Activated CD4-positive, alpha-beta T cell treated with anti-CD3 and anti-CD28 coated beads, Interleukin-2, amount 50 U/mL, for 1 hour (primary cell): ENCODE measurements at places on chromosomes 7 and 10.

DNA sequence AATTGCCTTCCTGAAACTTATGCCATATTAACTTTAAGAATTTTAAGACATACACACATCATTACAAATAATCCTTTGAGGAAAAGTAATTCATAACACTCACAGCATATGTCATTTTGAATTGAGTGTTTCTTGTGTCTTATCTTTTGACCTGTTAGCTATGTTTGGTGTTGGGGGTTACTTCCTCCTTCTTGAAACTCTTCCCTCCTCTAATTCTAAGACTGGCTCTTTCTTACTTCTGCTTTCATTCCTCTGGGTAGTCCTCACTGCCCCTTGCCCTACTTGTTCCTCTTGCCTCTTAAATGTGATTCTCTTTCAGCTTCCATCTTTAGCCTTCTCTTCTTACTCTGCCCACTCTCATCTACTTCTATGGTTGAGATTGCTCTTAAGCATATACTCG is 28.3 kb upstream of the PIP4K2A start:
- DNase-seq, result no peak

GRCh38 chr10:31912289-31912688 is 16.3 kb downstream of the ARHGAP12 start:
- no peak for DNase-seq

- DNase-seq, result no peak
These were observed 133.7 kb upstream of the TNS3 start for GRCh38 chr7:47715631-47716068.

GRCh38 chr7:150778738-150779301 is 21.3 kb downstream of the TMEM176B start:
- peak; percentile 76 for DNase-seq

GRCh38 chr10:20300735-20301134 is 484.5 kb downstream of the PLXDC2 start:
- no peak for DNase-seq

DNA sequence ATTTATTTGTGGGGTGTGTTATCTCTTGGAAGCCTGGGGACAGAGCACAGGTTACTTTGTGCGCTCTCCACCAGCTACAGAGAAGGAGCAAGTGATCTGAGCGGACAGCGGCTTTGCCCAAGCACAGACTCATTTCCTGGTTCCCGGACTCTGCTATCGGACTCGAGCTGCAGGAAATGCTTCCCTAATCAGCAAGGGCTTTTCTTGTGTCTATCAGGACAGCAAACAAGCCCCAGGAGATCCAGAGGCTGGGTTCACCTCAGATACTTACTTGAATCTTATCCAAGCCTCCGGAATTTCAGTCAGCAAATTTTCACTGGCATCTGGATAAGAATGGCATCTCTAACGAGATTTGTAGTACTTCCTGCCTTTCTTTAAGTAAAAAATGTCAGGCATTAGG is 27.8 kb downstream of the MRC1 start:
- no peak for DNase-seq

DNA sequence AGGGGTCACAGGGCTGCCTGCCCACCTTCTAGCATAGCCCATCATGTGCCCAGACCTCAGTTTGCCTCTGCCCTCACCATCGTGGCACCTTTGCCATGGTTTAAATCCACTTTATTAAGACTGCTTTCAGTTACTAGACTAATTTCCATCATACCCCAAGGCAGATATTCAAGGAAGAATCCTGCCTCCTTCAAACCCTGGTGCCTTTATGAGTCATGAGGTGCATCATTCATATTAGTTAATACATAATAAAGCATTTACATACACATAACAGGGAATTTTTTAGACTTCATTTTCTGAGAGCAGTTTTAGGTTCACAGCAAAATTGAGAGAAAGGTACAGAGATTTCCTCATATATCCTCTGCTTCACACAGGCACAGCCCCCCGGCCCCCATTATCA is 62.8 kb downstream of the CXCL12 start:
- no peak for DNase-seq

DNA sequence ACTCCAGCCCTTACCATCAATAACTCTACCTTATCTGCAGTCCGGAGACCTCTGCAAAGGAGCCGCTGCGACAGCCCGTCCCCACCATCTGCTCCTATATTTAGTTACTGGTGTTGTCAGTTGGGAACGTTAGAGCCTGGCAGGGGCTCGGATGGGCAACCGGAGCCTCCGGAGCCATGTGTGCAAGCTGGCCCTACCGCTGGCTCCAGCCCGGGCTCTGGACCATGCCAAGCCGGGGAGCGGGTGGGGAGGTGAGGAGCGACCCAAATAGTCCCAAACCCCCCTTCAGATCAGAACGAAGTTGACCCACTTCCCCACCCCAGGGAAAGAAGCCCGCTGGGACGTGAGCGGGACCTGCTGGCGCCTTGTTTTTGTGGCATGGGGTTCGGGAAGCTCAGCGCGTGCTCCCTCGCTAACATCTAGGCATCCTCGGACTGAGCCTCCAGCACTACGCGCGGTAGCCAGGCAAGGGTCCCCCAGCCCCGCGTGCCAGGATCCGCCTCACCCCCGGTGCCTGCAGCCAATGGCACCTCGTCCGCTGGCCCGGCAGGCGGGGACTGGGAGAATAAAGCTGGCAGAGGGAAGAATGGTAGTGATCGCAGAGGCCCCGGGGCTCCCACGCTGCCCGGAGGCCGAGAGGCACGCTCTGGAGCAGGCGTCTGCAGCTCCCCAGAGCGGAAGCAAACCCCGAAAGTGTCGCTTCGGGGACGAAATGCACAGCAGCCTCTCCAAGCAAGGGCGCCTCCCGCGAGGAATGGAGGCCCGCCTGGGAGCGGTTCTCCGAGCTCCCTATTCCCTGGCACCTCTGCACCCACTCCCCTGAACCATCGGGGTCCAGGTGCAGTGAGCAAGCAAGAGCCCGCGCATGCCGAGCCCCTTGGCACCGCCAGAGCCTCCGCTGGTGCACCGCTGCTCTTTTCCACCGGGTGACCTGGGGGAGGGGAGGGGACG is 679 bp downstream of the LRRC20 start:
- peak; percentile 23 for DNase-seq

- DNase-seq, result no peak
These were observed 105.6 kb downstream of the AHR start for GRCh38 chr7:17404006-17404405.

GRCh38 chr10:102185811-102186527 is 33.8 kb downstream of the NOLC1 start:
- no peak for DNase-seq

- no peak for DNase-seq
These were observed 16.1 kb downstream of the ST7 start for GRCh38 chr7:116969371-116969902.

DNA sequence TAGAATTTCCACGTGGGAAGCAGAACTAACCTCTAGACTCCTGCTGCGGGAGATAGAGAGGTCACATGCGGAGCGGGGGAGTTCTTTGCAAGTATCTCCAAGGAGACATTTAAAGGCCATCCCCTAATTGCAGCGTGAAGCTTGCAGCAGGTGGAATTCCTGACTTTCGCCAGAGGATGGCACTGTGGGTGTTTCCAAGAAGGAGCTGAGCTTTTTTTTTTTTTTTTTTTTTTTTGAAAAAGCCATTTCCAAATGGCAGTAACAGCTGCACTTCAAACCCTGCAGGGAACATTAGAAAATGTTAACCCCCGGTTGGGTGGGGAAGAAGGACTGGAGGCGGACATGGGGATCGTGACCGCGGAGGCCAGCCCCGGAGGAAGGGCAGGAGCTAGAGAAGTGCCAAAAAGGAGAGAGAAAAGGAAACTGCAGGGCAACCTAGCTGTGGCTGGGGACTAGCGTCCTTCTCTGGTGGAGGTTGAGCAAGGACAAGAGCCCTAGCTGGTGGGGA is 487.7 kb downstream of the TYW1 start:
- DNase-seq, result no peak

DNA sequence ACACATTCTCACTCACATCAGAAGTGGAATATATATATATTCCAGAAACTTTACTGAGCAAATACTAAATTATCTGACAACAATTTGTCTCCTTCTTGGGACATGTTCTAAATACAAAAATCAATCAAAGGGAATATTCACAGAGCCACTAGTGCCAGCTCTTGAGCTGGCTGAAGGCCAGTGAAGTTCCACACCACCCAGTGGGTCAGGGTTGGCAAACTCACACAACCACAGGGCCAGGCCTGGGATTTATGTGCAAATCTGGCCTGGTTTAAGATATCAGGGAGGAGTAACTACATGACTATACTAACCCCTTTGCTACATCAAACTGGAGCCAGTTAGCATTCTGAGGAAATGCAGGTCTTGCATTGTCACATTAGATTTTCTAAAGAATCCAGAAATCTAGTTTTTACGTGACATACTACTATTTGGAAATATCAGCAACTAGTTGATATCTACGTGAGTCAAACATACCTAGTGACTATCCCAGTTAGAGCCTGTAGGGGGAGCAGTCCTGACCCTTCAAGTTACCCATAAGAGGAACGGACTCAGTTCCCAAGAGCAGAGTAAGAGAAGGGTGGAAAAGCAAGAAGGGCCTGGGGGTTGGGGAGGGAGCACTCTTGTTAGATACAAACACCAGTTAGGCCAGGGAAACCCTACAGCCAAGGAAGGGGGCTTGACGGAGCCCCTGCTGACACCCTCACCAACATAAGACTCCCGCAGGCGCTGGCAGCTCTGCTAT is 600.4 kb downstream of the KCNMA1 start:
- DNase-seq, result no peak

GRCh38 chr7:134176037-134176350 is 48.9 kb downstream of the LRGUK start:
- no peak for DNase-seq

GRCh38 chr7:84100866-84101265 is 93.7 kb downstream of the SEMA3A start:
- no peak for DNase-seq

GRCh38 chr7:117273814-117274225 is 49.0 kb downstream of the WNT2 start:
- DNase-seq, result no peak

DNA sequence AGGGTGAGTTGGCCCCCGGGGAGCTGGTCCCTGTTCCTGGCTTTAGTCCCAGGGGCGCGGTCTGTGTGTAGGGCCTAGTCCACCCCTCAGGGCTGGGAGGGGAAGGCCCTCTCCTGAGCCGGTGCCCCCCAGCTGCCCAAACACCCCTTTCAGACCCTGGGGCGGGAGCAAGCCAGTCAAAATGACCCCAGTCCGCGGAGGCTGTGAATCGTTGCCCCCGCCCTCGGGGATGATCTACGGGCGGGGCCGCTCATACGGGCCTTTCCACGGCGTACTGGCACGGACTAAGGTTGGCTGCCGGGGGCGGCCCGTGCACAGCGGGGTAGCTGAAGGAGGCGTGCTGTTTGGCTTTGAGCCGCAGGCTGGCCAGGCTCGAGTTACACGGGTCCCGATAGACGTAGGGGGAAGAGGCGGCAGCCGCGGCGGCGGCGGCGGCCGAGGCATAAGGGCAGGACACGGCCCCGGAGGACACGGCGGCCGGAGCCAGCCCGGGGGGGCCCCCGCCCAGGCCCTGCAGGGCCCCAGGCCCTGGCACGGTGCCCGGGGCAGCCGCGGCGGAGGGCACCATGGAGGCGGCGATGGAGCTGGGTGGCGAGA is 4.3 kb downstream of the ELOVL3 start:
- no peak for DNase-seq

DNA sequence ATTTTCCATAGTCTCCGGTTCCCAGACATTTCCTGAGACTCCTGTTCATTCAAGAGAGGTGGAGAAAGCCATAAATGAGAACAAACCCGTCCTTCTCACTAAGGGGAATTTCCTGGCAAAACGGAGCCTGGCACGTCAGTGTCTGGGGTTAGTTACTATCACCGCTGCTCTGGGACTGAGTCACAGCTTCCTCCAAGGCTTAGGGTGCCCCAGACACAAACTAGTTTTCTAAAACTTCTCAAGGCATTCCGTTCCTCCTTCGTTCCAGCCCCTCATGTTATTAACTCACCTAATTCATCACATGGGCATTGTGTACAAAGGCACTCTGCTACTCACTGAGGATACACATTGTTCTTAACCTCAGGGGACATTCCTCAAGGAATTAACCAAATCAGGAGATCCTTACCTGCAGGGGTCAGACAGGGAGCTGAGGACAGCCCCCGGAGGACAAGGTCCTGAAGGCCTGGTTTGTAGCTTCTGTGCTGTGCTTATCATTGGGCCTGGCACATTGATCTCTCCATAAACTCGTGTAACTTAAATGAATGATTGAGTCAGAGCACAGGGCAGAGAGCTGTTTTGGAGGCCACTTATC is 103.0 kb upstream of the KLF6 start:
- DNase-seq, result peak; percentile 63

GRCh38 chr7:36887233-36887632 is 162.9 kb upstream of the AOAH start:
- no peak for DNase-seq

DNA sequence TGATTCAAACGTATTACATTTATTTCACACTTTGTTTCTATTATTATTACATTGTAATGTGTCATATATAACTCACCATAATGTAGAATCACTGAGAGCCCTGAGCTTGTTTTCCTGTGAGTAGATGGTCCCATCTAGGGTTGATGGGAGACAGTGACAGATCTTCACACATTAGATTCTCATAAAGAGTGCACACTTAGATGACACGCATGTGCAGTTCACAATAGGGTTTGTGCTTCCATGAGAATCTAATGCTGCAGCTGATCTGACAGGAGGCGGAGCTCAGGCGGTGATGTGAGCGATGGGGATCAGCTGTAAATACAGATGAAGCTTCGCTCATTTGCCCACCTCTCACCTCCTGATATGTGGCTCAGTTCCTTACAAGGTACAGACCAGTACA is 36.1 kb downstream of the BMPER start:
- DNase-seq, result no peak

- DNase-seq, result no peak
These were observed 10.8 kb upstream of the MNX1 start for GRCh38 chr7:157021071-157021870.

DNA sequence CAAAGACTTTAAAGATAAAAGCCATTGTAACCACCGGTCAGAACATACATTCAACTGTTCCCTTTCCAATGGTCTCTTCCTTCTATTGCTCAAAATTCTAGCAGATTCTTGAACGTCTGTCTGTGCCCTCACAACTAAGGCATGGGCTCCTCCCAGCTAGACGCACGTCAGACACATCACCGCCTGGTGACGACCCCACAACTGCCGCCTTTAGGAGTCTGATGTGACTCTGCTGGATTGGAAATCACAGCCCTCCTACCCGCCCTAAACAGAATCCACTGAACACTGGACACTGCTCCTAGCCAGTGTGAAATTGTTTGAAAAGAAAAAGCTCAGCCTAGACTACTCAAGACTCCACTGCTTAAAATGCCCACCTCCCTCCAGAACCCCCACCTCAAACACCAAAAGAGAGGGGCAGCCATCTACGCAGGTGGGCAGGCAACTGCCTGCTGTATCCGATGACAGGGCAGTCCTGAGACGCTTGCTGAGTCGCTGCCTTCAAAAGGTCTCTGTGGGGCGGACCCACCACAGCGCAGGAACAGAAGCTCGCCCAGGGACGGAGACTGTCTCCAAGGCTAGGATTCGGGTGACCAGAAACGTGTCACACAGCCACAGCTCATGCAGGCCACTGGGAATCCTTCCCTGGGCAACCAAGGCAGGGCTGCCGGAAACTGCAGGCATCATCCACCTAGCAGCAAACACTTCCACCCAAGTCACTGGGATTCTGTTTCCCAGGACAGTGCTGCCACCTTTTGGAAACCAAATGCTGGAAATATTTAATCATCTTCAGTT is 34.7 kb downstream of the GSDME start:
- no peak for DNase-seq
